ENCODE measurements at places on chromosomes 5 and 9. TPM values are rescaled to one million over a fixed set of nuclear protein-coding genes. Genes with fewer than 3 reads are reported as not detected.
A peak's percentile ranks its signal among the peaks of the same experiment; 100 is the strongest.

DNA sequence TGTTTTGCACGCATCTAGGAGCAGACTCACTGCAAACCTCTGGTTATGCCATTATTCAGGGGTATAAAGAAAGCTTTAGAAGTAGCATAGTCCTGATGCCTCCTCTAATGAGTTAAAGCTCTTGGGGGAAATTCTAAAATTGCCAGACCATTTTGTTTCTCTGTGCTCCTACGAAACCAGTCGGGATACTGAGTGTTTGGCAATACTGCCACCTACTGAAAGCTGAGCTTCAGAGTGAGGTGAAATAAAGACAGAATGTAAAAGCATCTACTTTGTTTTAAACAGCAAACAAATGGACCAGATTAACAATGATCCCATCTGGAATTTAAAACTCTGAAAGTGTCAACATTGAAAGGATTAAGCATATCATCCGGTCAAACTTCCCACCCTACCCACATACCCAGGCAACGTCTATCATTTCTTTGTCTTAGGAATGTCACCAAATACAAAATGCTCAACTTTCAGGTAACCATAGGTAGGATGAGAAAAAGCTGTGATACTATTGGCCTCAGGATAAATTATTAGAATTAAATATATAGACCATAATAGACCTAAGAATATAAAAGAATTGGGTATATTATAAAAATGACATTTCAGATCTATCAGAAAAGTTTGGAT lies 77.8 kb upstream of the SHISAL2B start:
- DNase-seq: peak; percentile 17

The FOXI1 gene
- not detected for total RNA-seq

- DNase-seq: no peak
Observed at GRCh38 chr5:81233080-81233634, at the start of gene CKMT2. Gene CKMT2 (plus strand): TSS chr5:81233322. CDS start chr5:81251133, 17,811 bp downstream.

DNA sequence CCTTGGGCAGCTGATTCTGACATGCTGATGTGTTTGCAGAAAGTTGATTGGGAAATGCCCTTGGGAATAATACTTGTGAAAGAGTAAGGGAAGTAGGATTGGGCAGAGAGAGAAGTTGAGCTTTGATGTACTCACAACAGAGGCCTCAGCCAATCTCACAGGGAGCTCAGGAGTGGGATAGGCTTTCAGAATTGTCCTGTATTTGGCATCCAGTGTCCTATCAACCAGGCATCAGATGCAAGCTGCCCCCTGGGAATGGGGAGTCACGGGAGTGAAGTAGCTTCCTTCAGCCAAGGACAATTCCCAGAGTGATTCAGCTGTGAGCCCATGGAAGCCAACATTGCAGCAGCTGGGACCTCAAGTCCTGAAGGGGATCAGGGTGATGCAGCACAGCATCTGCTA lies 39.6 kb downstream of the DMAC1 start:
- DNase-seq: no peak

The IFNE gene
- 0.92 TPM for total RNA-seq

DNA sequence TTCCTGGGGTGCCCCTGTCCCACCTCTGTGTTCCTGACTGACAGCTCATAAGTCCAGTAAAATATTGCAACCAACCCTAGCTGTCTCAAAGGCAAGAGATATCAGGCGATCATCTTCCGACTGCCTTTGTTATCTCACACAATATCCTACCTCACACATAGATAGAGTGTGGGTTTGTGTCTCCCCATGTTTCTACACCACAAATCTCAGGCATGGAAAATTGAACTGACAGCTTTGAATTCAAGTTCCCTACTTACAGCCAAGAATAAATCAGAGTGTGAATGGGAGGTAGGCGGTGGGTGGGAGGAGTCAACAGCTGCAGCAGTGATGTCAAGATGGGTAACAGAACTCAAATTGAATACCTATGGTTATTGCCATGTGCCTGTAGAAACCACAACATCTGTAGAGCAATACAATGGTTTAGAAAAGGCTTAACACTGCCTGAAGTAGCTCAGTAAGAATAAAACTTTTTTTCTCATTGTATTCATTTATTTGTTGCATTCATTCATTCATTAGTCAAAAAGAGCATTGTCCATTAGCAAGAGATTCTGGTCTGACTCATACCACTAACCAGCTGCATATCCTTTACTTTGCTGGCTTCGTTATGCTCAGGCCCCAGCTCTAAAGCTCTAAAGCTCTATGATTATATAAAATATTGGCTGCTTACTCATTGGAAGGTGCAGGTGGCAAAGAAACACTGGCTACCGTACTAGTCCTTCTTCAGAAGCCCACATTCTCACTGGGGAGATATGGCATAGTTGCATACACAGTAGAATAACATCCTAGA lies 108.2 kb upstream of the DMAC1 start:
- no peak for DNase-seq

The ESM1 gene
- 764 TPM for total RNA-seq

DNA sequence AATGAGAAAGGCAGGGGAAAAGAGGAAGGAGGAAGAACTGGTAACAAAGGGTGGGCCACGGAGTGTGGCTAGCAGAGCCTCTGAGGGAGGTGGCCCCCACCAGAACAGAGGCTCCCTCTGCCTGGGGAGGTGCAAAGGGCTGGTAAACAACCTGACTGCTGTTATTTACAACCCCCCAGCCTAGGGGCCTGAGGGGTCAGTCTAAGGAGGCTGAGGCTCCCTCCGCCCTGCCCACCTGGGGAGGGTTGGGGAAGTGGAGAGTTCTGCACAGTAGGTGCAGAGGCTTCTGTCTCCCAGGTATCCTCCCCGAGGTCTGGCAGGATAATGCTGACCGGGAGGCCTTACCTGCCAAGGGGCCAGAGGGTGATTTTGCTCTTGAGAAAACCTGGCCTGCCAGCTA lies 35.6 kb upstream of the SMU1 start:
- DNase-seq: no peak

The FABP6 gene
- total RNA-seq: not detected

The ANKRA2 gene
- 14.2 TPM for total RNA-seq

DNA sequence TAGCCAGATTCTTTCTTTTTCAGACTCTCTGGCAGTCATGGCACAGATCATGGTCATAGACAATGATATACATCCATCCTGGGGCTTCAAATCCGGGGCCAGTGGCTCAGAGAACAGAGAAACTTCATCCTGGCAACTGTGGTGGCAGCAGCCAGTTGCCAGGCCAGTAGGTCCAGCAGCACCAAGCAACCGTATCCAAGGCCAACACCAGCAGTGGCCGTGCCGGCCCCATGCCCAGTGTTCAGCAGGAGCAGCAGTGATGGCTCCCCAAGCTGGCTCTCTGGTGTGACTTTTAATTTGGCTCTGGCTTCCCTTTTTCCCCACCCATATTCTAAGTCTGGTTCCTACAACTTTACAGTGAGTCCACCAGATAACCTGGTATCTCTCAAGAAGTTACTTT lies 300.5 kb downstream of the DEPDC1B start:
- DNase-seq: no peak

DNA sequence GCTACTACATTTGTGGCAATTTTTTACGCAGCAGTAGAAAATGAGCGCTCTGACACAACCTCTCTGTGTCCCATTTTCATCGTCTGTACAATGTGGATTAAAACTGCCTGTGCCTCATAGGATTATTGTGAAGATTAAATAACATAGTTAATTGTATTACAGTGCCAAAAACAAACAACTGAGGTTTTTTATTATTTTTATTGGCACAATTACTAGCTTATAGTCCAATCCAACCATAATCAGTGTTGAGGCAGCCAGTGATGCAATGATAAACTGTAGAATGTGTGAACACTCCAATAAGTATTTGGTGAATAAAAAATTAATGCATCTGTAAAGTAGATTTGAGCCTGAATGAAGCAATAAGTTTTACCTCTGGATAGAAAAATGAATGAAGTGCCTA lies 588.3 kb downstream of the DNAH5 start:
- DNase-seq: no peak

GRCh38 chr5:111932199-111932598 lies 175.2 kb upstream of the NREP start:
- no peak for DNase-seq

DNA sequence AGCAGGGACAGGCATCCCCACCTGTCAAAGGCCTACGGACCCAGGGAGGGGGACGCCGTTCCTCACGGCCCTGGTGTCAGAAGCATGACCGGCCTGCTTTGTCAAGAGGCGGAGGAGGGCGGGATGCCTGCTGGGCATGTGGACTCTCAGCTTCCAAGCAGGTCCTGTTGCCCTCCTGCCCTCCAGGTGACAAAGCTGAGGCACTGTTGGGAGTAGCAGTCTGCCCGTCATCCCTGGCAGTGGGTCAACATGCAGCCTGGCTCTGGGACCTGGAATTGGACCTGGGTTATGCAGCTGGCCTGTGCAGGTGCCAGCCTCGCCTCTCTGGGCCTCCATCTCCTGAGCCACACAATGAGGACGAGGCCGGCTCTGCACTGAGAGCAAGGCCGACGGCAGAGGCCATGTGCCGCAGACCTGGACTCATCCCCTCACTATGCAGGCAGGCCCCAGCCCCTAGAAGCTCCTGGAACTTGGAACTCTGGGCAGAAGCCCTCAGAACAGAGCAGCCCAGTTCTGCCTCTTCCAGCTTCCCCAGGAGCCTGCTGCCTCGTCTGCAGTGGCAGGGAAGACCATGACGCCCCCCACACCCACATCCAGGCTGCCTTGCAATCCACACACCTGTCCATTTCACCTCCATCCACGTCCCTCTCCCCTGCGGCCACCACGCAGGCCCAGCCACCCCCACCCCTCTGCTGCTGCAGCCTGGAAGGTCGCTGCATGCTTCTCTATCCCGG lies 20.8 kb upstream of the FCN1 start:
- no peak for DNase-seq

GRCh38 chr5:112709416-112709815 lies 28.3 kb upstream of the APC start:
- DNase-seq: no peak

DNA sequence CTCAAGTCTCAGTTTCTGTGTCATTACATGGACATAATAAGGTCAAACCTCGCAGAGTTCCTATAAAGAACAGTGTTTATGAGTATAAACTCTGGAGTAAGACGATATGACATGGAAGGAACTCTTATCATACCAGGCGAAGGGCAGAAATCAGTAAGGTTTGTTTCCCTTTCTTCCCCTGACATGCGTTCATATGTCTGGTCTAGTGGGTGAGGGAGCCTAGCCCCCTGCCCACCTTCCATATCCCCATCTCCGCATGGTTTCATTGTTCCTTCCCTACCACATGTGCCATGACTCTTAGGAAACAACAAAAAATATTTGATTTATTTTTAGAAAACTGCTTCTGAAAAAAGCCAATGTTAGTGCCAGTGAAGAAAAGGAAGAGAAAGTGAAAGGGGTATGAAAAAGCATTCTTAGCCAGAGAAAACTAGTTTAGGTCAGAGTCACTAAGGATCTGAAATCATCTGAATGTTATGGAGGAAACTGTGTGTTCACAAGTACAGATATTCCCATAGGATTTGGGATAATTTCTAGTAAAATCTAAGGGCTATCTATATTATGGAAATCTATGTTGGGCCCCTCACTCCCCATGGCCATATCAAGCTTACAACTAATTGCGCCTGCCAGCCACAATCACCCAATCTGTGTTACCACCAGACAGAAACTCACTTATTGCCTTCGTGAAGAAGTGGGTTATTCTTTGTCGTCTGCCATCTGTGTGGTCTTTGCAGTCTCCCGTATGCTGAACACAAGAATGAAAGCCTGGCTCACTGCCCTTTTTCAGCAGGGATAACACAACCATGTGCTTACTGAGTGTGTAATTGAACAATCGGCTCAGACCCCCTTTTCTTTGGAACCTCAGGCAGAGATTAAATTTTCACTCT lies 19.9 kb upstream of the HMHB1 start:
- DNase-seq: no peak

GRCh38 chr5:6784481-6784880 lies 71.2 kb downstream of the TENT4A start:
- no peak for DNase-seq

- no peak for DNase-seq
Observed at GRCh38 chr5:82808960-82809359, 268.2 kb downstream of the TMEM167A start.

DNA sequence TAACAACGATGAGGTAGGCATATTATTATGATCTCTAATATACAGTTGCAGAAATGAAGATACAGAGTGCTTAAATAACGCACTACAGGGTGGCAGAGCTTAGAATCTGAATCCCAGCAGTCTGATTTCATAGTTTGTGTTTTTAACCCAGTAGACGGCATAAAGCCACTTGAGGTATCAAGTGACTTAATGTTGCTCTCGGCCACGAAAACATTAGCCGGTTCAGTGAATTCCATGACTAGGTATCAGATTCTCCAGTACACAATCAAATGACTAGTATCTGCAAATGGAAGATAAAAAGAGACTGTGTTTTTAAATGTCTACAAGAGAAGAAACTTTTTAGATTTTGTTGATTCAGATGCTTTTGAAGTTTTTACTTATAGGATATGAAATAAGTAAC lies 24.8 kb downstream of the SMC2 start:
- no peak for DNase-seq

DNA sequence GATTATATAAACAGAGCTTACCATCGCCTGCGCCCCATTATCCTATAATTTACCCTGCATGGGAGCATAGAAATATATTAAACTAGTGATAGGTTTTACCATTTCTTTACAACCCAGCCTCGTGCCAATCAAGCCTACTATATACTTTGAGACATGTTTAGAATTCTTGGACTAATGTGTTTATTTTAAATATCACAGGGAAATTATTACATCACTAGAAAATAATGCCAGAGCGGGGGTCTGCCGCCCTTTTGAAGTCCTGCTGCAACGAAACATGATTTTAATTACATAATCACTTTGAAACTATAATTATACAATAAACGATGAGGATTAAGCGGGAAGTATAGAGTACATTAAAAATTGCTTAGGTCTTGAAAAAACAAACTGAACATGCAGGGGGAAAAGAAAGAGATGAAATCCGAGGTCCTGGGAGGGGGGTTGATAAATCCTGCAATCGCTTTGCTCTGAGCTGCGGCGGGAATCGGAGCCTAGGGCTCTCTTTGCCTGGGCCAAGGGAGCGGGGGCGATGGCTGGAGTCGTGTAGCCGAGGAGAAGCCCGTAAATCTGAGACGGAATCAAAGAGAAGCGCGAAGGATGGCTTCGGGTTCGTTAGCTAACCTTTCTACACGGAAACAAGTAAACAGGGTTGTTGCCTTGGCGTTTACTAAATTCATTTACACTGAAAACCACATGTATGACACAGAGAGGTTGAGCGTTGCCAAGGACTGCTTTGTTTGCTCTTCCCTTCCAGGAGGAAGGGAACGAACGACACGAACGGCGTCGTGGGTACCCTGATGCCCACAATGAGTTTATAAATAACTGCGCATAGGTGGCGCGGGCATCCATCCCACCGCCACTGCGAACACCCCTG lies 127.6 kb downstream of the TMEM174 start:
- DNase-seq: no peak

The TMEM252 gene
- total RNA-seq: not detected

The ABHD17B gene
- total RNA-seq: 26.1 TPM

The MYO10 gene
- 126 TPM for total RNA-seq

DNA sequence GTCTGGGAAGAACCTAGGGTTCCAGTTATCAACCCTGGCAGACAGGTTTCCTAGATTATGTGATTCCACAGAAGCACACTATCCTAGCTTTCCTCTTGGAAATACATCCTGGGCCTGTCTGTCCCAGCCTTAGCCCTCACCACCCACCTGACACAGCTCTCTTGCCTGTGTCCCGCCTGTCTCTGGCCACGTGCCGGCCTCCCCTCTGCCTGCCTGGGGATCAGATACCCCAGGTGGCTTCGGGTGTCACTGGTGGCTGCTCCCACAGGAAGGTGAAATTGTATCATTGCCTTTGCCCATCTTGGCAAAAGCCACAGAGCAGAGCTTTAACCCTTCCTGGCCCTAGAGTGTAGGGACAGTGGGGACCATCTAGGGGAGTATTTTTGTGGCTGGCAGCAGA lies 6.2 kb downstream of the COL27A1 start:
- no peak for DNase-seq
